ENCODE measurements at places on chromosomes 6 and 20. TPM values are rescaled to one million over a fixed set of nuclear protein-coding genes. Genes with fewer than 3 reads are reported as not detected.

Gene ZDHHC14
- 10.6 TPM for total RNA-seq

Gene PPP1R14C
- total RNA-seq = 3.0 TPM

Gene GGT7
- 1.5 TPM for total RNA-seq

Gene COL19A1
- total RNA-seq = not detected

Gene RAD21L1
- 0.11 TPM for total RNA-seq

DNA sequence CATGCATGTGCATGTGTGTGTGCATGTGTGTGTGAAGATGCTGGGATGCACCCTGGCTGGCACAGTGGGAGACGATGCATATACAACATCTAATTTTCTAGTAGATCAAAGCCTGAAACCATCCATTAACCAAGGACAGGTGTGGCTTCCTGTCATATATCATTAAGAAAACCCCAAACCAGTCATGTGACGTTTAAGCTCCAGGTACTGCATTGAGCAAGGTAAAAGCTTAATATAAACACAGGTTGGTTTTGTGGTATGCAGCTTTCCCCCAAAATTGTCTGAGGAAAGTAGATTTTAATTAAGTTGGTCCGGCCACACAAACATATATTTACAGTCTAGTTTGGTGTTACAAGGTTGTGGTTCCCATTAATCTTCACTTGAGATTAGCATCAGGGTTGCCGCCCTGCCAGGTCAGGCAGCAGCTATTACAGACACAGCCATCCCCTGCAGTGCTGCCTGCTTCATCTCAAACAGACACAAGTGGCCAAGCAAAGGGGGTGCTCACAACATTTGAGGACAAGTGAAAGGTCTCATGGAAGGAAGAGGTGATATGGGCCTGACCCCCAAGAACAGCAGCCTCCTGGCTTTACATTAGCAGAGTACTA, 48.6 kb upstream of the NAA20 start:
- DNase-seq = no peak

- DNase-seq = peak; percentile 75
Observed at GRCh38 chr20:58048096-58048702, 180.3 kb downstream of the ANKRD60 start.

DNA sequence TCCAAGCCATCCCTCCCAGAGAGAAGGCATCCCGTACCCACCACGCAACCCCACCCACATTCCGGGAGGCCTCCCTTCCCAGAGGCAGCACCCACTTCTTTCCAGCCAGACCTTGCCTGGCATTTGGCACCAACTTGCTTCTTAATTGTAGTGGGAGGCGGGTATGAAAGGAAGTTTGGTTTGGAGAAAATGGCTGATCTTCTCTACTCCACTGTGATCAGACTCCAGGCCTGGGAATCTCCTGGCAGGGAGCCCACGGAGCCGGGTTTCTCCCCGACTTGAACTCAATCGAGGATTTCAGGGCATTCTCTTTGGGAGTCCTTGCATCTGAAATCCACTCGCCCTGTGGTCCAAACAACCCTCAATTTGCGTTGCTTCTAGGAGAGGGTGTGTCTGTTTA, 107.1 kb downstream of the ZDHHC14 start:
- no peak for DNase-seq

DNA sequence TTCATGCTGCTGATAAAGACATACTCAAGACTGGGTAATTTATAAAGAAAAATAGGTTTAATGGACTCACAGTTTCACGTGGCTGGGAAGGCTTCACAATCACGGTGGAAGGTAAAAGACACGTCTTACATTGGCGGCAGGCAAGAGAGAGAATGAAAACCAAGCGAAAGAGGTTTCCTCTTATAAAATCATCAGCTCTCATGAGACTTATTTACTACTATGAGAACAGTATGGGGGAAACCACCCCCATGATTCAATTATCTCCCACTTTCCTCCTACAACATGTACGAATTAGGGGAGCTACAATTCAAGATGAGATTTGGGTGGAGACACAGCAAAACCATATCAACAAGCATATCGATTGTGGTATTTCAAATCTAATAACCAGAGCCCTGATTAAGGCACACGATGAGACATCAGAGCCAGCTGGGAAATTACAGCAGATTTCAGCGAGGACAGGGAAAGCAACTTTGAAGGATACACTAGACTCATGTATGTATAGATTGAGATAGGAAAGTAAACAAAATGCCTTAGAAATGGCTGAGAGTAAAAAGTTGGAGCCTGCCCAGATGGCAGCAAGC, 129.8 kb upstream of the GJE1 start:
- DNase-seq = no peak

DNA sequence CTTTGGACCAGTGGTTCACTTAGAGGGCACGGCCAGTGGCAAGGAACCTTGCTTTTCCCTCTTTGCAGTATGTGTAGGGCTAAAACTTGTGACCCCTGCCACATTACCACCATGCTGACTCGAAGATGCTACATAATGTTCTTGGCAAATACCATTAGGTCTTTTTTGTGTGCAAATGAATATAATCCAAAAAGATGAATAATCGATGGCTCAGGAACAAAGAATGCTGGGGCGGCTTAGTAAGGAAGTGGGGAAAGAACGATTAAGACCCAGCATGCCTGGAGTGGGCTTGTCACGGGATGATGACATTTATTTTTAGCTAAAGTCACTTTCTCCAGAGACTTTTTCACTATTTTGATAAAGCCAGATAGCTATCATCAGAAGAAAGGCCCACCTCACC, 23.1 kb downstream of the CMTR1 start:
- peak; percentile 69 for DNase-seq
